ENCODE measurements at places on chromosomes 1 and 21.

GRCh38 chr1:206962272-206962671, 8.0 kb downstream of the FCAMR start:
- no peak for DNase-seq

DNA sequence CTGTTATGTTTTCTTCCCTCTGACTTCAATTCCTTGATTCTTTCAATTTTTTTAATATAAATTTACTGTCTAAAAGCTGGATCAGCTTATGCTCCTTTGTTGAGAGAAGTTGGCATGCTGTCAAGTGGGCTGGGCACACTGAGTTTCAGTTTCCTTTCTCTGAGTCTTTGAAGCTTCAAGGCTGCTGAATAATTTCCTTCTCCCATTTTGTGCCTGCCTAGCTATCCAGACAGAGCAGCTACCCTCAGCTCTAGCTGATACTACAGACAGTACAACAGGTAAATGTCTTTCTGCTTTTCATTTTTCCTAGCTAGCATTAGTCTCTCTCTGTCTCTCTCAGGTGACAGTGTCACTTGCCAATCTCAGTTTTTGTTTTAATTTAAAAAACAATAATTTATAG, at the start of gene IFI44:
Gene IFI44, plus strand, starts transcription at position 204 of the 400 bp plus-strand sequence. CDS start 365 bp downstream, outside the sequence.
- DNase-seq: no peak

DNA sequence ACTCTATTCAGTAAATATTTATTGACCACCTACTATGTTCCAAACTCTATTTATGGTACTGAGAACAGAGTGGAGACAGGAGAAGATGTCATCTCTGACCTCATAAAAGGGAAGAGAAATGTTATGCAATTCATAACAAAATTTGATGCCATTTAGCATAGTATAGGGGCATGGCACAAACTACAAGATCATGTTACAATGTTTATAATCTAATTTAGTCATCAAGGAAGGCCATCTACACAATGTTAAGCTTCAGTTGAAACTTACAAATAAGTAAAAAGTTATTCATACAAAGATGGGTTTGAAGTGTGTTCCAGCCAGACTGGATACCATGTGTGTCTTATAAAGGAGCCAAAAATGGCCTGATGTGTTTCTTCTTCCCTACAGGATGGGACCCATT, 146.8 kb upstream of the CHRM3 start:
- DNase-seq: no peak

DNA sequence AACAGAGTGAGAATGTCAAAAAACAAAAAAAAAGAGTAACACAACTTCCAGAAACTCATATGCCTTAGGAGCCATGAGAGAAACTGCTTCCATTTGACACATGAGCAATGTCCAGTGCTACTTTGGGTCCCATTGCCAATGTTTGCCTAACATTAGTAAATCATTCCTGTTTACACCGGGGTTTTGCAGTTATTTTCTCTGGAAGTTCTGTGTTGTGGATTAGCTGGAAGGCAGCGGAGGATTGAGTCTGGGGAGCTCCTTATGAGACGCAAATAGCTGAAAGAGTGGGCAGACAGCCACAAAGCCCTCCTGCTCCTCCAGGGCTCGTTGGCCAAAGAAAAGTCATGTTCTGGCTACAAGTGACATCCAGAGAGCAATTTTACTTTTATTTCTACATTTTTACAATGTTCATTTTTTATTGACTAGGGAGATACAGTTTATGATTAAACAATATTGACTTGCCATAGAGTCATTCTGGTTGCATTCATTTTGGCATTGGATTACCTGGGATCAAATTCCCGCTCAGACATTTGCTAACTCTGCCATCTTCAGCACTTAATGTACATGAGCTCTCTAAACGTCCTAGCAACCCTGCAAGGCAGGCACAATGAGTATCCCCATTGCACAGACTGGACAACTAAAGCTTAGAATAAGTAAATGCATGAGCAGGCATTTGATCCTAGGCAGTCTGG, 66.4 kb upstream of the GALNT2 start:
- no peak for DNase-seq

DNA sequence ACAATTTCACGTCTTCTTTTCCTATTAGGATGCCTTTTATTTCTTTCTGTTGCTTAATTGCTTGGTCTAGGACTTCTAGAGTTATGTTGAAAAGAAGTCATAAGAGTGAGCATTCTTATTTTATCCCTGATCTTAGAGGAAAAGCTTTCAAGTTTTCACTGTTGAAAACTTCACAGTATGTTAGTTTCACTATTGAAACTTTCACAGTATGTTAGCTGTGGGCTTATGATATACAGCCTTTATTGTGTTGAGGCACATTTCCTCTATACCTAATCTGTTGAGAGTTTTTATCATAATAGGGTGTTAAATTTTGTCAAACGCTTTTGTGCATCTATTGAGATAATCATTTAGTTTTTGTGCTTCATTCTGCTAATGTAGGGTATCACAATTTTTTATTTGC, 227.1 kb downstream of the LHX8 start:
- no peak for DNase-seq

DNA sequence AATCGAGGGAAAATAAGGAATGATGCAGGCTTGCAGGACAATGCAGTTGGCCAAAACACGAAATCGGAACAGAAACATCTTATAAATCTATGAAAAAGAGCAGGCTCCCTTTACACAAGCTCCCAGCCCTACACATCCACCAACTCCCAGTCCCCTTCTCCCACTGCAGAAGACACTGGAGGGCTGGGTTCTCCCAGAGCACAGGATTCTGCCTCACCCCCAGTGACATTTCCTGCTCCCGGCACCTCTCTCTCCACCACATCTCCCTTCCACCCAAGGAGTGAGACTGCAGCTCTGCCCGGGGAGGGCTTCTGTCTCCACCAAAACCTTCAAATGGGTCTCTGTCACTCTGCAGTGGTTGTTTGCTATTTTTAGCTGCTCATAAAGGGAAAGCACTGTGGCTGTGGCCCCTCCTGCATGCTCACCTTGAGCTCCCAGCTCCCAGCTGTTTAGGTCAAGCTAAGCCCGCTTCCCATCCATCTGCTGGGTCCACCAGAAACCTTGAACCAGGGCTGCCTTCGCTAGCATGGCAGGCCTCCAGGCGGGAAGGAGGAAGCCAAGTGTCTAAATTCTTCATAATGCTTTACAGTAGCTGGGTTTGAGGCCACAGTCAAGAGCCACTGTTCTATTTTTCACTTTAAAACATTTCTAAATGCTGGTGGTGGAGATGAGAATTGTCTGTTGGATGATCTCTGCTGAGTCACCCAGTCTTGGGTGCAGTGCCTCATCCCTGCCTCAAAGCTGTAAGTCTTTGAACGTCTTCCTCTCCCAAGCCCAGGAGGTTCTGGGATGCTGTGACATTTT, 3.3 kb upstream of the C2CD2 start:
- DNase-seq: no peak

GRCh38 chr1:167714098-167714438, 7.7 kb upstream of the MPZL1 start:
- no peak for DNase-seq

DNA sequence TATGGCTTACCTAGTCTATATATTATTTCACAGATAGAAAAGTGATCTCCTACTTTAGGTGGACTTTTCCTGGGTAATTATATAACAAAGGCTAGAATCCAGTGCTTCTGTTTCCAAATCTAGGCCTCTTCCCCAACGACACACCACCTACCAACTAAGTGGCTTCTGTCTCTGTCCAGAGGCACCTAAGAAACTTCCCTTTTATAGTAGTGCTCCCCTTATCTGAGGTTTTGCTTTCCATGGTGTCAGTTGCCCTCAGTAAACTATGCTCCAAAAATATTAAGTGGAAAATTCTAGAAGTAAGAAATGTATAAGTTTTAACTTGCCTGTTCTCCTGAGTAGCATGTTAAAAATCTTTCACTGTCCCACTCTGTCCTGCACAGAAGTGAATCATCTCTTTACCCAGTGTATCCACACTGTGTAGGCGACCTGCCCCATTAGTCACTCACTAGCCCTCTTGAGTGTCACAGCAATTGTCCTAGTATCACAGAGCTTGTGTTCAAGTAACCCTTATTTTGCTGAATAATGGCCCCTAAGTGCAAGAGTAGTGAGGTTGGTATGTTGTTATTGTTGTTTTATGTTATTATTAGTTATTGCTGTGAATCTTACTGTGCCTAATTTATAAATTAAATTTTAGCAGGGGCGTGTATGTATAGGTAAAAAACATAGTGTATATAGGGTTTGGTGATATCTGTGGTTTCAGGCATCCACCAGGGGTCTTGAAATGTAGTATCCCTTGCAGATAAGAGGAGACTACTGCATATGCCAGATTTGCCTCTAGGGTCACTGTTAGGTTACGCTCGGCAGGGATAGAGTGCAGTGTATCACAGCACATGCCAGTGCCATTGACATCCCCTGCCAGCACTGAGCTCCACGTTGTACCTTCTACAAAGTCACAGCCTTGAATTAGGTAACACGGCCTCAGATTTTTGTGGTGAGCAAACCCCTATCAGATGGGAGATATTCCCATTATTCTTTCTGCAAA, 14.7 kb upstream of the CD53 start:
- no peak for DNase-seq

- DNase-seq: no peak
These were observed 64.2 kb upstream of the ADAM30 start for GRCh38 chr1:119960501-119960900.

- DNase-seq: no peak
These were observed 36.4 kb downstream of the DENND1B start for GRCh38 chr1:197738927-197739326.

- DNase-seq: no peak
These were observed 7.4 kb upstream of the AGMAT start for GRCh38 chr1:15592285-15592684.

GRCh38 chr1:100382657-100383056, 30.4 kb downstream of the CDC14A start:
- no peak for DNase-seq

DNA sequence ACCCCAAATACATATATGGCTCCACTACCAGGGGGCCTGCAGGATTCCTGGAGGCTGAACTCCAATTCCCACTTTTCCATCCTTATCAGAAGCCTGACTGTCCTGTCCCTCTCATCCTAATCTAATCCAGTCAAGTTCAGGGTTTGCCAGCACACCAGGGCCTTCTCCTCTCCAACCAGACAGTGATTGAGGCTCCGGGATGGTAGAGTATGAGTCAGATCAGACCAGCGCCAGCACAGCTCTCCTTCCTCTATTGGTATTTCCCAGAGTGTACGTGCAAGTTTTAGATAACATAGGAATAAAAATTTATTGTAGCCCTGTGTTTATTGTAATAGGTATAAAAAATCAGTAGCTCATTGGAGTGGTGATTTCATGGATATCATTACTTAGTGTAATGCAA, 24.5 kb upstream of the RCSD1 start:
- no peak for DNase-seq

DNA sequence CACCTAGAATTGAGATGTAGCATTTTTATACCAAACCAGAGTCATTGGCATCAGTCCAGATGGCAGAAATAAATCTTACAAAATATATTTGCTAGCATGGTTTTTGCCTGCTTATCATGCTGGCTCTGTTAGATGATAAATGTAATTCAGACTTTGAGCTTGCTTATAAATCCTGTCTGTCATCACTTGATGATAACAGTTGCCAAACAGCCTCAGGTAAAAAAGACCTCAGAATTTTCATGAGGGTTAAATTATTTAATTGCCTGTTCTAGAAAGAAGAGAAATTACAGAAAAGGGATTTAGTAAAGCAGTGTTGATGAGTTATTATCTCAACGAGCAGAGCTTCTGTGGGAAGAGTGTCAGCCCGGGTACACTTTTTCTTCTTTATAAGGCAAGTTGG, 83.3 kb downstream of the FNBP1L start:
- no peak for DNase-seq

GRCh38 chr1:59703226-59703917, 111.4 kb upstream of the HOOK1 start:
- DNase-seq: no peak

- DNase-seq: no peak
These were observed 57.2 kb downstream of the ADARB1 start for GRCh38 chr21:45131537-45131999.

- DNase-seq: no peak
These were observed 1.7 kb upstream of the VWA1 start for GRCh38 chr1:1433804-1434130.

DNA sequence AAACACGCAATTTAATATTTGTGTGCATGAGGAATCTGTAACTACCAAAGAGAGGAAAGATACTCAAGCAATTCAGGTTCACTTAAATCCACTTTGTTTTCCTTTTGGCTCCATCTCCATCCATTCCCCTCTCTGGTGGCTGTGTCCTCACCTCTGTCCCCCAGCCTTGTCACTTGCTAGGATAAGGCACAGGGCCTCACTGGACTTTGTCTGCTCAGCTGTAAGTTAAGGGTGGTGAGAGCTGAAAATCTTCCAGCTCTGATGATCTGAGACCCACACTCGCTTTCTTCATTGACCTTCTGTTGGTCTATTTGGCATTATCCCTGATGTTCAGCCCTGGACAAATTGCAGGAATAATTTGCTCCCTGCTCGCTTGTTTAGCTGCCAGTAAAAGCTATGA, 56.5 kb downstream of the RHOU start:
- no peak for DNase-seq

- DNase-seq: no peak
These were observed 3.0 kb upstream of the RIT1 start for GRCh38 chr1:155913969-155914757.

DNA sequence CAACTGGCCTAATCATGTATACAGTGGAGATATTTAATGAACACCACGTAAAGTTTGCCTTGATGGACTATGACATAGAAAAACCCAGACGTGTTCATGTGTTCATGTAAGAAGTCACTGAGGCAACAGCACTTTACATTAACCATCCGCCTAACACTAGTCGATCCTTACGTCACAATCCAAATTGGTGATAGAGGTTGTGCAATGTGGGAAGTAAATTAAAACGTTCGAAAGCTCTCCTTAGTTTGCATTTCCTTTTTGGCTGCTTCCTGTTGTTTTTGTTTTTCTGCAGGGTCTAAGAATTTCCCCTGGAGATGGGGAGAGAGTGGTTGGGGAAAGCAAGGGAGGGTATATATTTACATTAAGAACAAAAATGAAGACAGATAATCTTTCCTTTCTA, 587.5 kb upstream of the ADGRL2 start:
- DNase-seq: no peak

DNA sequence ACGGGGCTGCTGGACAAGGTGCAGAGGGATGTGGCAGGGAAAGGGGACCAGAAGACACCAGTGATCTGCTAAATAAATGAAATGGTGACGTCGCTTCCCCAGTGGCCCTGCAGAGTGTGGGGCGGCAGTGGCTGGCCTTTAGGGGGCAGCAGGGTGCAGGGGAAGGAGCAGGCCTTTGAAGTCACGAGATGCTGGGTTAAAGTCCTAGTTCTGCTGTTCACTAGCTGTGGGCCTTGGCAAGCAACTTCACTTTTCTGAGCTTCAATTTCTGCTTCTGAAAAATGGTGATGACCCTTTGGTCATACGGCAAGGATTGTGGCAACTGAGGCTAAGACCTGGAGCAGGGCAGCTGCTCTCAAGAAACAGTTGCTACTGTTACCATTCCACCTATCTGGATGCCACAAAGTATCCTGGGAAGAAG, 9.2 kb upstream of the GALE start:
- DNase-seq: peak; percentile 88

- no peak for DNase-seq
These were observed 10.1 kb upstream of the RABGAP1L start for GRCh38 chr1:174149216-174149615.
